ENCODE measurements at places on chromosomes 16 and 17.
A peak's percentile ranks its signal among the peaks of the same experiment; 100 is the strongest.

DNA sequence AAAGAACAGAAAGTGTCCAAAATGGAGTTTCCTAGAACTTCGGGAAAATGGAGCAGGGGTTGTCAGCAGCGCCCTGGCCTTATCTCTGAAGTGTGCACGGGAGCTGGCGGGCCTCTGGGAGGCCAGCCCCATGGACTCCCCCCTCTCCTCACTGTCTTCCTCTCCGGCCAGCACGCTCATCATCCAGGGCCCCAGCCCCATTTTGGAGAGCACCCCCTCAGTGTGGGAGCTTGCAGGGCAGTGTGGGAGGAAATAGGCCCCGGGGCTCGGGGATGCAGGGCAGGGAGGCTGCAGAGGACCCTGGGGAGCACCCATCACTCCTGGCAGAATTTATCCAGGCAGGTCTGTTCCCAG, 4.9 kb upstream of the PABPN1L start:
- ATAC-seq, result peak; percentile 53

DNA sequence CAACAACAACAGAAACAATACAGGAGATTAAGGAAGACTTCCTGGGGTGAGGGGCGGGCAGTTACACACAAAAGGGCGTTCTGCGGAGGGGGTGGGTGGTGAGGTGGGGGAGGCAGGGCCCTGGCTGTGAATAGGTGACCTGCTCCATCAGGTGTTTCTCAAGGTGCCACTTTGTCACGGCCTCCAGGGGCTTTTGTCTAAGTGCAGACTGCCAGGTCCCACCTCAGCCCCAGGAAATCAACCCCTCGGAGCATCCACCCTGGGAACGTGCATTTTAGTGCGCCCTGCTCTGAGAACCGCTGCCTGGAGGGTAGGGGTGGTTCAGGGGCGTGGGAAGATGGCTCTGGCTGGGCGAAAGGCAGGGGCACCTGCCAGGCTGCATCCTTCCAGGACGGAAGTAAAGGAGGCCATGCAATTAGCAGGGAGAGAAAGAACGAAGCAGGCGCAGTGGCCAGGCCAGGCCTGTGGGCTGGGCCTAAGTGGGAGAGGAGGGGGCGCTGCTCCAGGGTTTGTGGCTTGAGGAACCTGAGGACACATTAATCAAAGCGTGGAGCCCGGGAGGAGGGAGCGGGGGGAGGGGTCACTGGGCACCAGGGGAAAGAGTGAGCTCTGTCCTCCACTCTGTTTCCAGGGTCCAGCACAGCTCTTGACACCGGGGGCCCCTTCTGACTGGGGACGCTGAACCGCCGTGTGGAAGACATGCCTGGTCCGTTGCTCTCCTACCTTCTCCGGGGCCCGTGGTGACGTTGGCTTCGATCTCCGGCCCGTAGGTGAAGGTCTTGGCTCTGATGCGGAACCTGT, 49.4 kb upstream of the CDC42EP4 start:
- no peak for ATAC-seq

GRCh38 chr16:50846511-50846910, 104.6 kb downstream of the CYLD start:
- ATAC-seq, result no peak

DNA sequence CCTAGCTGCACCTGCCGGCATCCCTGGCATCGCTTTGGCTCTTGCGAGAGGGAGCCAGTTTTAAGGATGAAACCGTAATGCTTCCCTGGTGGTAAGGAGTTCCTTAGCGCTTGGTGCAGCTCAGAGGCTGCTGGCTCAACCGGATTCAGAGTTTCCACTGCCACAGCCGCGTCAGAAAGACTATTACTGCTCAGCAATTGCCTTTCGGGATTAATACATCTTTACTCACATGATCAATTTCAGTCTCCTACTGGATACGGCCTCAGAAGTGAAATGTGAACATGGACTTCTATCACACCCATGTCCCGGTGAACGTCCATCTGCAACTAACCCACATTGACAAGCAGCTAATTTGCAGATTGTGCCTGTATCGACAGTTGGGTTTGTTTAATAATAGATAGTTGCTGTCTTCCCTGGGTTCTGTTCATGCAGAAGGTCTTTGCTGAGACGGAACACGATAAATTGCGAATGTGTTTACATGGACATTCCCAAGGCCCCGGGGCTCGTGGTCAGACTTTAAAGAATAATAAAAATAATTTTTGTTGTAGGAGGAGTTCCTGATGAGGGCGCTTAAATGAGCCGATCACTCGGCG, 175.4 kb downstream of the ENGASE start:
- ATAC-seq, result no peak

GRCh38 chr16:13510425-13511151, 409.4 kb upstream of the ERCC4 start:
- ATAC-seq, result no peak

Data from stimulated activated memory B cell treated with anti-CD40 and anti-IgM and Interleukin-4, amounts not matched to agents 10 μg/mL and 1 μg/mL and 100 μg/mL, for 72 hours (primary cell).